Uterus (tissue), 4 donors: ENCODE measurements at places on chromosomes 1 and 21. TPM values are rescaled to one million over a fixed set of nuclear protein-coding genes. Genes with fewer than 3 reads are reported as not detected.

Gene LORICRIN
- total RNA-seq = not detected

DNA sequence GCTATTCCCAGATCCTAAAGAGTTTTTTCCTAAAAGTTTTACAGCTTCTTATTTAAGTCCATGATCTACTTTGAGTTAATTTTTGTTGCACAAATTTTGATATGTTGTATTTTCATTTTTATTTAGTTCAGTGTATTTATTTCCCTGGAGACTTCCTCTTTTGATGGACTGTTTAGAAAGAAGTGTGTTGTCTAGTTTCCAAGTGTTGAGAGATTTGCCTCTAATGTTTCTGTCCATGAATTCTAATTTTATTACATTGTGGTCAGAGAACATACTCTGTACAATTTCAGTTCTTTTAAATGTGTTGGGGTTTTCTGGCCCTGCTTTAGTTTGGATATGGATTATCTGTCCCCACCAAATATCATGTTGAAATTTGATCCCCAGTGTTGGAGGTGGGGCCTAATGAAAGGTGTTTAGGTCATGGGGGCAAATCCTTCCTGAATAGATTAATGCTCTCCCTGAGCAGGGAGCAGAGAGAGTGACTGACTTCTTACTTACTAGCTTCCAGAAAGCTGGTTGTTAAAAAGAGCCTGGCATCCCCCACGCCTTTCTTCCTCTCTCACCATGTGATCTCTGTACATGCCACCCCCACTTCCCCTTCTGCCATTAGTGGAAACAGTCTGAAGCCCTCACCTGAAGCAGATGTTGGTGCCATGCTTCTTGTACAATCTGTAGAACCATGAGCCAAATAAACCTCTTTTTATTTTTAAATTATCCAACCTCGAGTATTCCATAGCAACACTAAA, 4.6 kb downstream of the CHD1L start:
- H3K27ac ChIP-seq = no peak overlapping the region
- H3K4me1 ChIP-seq = no peaks in the 10 kb centered on the region
- no peaks in the 10 kb centered on the region for H3K27me3 ChIP-seq
- DNase-seq = no peak
- no peaks in the 10 kb centered on the region for H3K36me3 ChIP-seq

DNA sequence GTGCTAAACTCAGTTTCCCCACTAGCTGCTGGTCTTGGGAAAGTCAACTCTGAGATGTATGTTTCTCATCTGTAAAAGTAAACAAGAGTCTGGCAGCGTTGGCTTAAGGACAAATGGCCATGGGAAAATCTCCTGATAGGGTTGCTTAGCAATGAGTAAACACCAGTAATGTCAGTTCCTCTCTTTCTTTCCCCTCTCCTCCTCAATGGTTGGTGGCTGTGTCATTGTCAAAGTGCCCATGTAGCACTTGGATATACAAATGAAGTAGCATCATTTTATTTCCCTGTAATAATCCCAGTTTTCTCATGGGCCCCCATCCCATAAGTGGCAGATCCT, 2.2 kb upstream of the FYB2 start:
- no peak overlapping the region for H3K27ac ChIP-seq
- no peak for DNase-seq
- no peaks in the 10 kb centered on the region for H3K4me1 ChIP-seq
- H3K27me3 ChIP-seq = no peaks in the 10 kb centered on the region

DNA sequence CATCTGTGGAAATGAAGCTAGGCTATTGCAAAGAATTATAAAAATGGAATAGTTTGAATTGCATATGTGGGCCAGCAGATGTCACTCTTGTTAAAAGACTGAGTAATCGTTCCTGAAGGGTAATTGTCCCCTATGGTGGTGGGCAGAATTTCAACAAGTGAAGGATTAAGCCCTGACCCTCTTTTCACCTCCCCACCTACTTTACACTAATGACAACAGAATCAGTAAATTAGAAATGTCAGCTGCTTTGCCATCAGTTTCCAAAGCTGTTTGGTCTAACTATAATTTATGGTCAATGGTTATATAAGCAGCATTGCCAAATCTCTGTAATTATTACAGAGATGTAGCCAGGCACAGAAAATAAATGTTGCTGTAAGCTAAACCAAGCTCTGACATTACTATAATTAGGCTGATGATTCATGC, 898.6 kb downstream of the AMY1C start:
- no peaks in the 10 kb centered on the region for H3K27me3 ChIP-seq
- no peak overlapping the region for H3K27ac ChIP-seq
- no peaks in the 10 kb centered on the region for H3K4me1 ChIP-seq
- no peaks in the 10 kb centered on the region for H3K36me3 ChIP-seq
- no peak for DNase-seq
- H3K4me3 ChIP-seq = no peak overlapping the region
